Naive B cell (primary cell): ENCODE measurements at places on chromosomes 1 and 21.

GRCh38 chr1:168613691-168614231, 37.4 kb downstream of the XCL1 start:
- no peak for DNase-seq

GRCh38 chr1:102821707-102822106, 286.6 kb downstream of the COL11A1 start:
- DNase-seq, result no peak

GRCh38 chr1:14482784-14483450, 115.6 kb upstream of the KAZN start:
- DNase-seq, result no peak

- no peak for DNase-seq
These were observed 98.1 kb downstream of the NEGR1 start for GRCh38 chr1:72184099-72184701.

- no peak for DNase-seq
These were observed 10.2 kb downstream of the CAMK1G start for GRCh38 chr1:209593747-209594146.

DNA sequence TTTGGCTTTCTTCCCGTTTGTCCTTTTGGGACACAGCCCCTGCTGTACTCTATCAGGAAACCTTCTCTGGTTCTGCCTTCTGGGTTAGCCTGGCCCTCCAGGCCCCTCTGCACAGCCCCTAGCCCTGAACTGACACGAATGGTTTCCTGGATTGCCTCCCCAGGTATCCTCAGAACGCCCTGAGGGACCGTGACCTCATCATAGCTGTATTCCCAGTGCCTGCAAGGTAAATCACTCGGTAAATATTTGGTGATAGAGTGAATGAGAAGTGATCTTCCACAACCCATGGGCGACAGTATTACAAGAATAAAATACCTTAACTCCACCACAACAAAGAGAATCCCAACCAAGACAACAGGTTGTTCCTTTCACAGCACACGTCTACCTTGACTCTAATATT, 637.2 kb downstream of the SMYD3 start:
- DNase-seq, result no peak

- DNase-seq, result no peak
These were observed 2.7 kb downstream of the PPFIA4 start for GRCh38 chr1:203028784-203029553.

- no peak for DNase-seq
These were observed 150.8 kb upstream of the PTGFR start for GRCh38 chr1:78340006-78340405.

- no peak for DNase-seq
These were observed 522 bp downstream of the DISP3 start for GRCh38 chr1:11479375-11479979.

DNA sequence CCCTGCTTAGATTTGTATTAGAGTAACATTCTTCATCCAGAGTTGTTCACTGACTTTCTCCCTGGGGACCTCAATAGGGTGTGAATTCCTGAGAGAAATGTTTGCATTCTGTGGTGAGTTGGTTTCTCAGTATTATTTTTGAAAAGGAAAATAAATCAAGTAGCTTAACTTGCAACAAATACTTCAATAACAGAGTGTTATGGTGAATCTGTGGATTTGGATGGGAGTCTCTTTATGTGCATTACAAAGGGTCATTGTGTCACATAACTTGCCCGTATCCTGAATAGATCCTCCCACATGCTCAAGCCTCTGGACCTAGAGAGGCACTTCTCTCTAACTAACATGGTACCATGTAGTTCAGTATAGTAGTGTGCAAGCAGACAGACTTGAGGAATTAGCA, 68.4 kb upstream of the IPO9 start:
- DNase-seq, result no peak

DNA sequence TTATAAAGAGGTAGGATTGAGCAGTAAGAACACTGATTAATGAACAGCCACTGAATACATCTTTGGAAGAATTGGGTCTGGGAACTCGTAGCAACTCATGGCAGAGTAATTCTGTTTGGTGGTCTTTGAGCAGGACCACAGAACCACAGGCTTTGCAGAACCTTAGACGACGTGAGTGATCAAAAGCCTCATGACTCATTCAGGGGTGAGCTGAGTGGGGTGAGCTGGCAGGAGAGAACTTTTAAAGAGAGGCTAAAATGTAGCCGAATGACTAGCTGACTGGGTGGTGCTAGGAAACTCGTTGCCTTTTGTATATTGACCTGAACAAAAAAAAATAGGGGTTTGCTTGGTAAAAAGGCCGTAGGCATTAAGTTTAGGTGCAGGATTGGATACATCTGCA, 313.8 kb downstream of the TGFB2 start:
- no peak for DNase-seq

GRCh38 chr1:207070811-207071210, 17.7 kb downstream of the PFKFB2 start:
- DNase-seq, result no peak

DNA sequence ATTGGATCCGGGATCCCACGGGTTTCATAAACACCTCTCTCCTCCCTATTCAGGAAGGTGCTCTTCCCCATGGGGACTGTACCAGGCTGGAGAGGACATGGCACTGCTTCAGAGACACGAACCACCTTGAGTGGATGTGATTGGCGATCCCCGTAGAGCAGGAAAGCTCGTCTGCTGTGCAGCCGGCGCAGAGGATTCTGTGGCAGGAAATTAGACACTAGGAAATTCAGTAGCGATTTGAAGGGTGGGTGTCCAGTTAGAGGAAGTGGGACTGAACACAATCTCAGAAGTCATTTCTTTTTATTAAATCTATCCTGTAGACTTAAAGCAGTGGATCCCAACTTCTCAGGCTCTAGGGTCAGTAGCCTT, 767 bp downstream of the PDIK1L start:
- DNase-seq, result peak; percentile 19

DNA sequence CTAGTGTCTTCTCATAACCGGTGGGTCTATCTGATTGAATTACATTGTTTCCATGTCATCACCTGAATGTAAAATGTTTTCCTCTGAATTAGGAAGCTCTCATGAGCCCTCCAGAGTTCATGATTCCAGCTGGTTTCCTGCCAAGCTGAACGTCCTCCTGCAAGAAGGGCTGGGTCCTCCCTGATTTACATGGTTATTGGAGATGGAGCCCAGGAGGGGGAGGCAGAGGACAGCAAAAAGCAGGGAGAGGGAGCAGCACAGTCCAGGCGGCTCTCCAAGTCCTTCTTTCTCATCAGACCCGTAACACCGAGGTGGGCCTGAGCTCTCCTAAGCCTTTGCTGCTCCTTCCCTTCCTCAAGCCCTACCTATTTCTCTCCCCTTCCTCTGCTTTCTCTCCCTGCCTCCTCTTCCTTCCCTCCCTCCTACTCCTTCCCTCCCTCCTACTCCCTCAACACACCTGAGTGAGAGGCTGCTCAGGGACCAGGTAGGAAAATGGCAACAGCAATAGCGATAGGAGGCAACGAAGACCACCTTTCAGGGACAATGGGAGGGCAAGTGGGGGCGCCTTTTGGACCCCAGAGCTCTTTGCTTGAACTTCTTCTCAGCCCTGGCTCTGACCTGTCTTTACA, 265.9 kb downstream of the PRDM2 start:
- DNase-seq, result no peak

- DNase-seq, result no peak
These were observed 213.1 kb downstream of the HHAT start for GRCh38 chr1:210541680-210542358.

DNA sequence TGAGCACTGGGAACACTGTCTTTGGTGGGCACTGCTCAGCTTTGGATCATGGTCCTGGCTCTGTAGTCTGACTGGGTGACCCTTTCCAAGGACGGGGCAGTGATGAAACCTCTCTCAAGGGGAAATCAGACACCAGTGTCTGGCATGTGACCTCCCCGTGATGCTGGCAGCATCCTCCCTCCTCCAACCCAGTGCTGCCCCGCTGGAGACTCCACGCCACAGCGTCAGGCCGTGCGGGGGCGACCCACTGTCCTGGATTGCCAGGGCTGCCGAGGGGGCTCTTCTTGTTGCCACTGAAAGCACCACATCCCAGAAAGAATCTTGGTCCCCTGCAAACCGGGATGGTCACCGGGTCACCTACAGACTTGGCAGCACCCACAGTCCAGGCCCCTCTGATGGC, 146.4 kb upstream of the ARHGEF16 start:
- DNase-seq, result no peak

GRCh38 chr1:5220821-5221220, 566.4 kb downstream of the AJAP1 start:
- no peak for DNase-seq

- peak; percentile 82 for DNase-seq
These were observed at the start of gene CR2 for GRCh38 chr1:207454046-207454964. Gene CR2, plus strand, starts transcription at chr1:207454328. Its CDS starts 91 bp downstream, at chr1:207454419.

GRCh38 chr1:91742848-91743292, 143.1 kb downstream of the TGFBR3 start:
- DNase-seq, result no peak

- no peak for DNase-seq
These were observed 2.8 kb downstream of the ARMH1 start for GRCh38 chr1:44677201-44677766.

DNA sequence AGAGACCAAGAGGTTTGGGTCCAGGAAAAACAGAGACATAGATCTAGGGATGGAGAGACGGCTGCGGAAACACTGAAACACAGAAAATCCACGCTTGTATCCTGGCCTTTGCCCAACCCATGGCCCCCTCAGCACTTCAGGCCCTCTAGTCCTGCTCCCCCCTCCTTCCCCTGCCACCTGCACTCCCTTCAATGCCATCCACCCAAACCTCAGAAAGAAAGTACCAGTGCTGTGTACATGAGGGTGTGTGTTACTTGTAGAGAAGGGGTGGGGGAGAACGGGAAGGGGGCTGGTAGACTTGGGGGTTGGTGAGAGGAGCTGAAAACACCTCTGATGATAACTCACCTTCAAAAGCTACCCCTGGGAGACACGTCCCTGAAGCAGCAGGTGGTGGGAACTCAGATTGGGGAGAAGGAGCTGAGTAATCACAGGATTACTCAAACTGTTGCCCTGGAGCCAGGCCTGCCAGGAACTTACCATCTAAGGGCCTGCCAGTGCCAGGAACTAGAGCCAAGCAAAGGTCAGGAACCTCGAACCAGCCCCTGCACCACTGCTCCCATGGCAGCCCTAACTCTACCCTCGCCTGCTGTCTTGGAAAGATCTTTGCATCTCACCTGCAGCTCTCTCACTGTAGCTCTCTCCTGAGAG, 11.5 kb downstream of the RORC start:
- no peak for DNase-seq

GRCh38 chr1:25724201-25724600, 75.8 kb upstream of the SELENON start:
- DNase-seq, result no peak

DNA sequence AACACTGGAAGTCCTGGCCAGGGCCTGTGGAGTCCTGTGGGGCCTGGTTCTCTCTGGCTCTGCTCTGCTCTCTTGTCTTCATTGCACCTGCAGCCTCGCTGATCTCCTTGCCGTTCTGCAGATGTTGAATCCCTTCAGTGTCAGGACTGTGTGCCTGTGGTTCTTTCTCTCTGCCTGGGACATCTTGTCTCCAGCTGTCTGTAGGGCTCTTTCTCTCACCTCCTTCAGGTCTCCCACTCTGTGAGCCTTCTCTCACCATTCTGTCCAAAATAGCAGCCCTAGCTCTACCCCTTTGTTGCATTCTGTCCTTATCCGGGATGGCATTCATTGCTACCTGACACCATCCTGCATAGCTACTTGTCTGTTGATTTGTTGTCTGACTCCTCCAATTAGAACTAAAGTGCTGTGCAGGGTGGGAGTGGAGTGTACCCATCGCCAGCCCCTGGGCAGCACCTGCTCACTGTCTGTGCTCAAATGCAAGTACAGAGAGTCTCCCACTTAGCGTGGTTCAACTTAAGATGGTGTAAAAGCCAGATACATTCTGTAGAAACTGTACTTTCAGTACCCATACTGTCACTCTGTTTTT, 8.9 kb downstream of the PGBD2 start:
- no peak for DNase-seq

GRCh38 chr1:55150880-55151588, 64.1 kb downstream of the USP24 start:
- peak; percentile 18 for DNase-seq

GRCh38 chr1:178323067-178323466, 173.7 kb downstream of the CLEC20A start:
- no peak for DNase-seq

DNA sequence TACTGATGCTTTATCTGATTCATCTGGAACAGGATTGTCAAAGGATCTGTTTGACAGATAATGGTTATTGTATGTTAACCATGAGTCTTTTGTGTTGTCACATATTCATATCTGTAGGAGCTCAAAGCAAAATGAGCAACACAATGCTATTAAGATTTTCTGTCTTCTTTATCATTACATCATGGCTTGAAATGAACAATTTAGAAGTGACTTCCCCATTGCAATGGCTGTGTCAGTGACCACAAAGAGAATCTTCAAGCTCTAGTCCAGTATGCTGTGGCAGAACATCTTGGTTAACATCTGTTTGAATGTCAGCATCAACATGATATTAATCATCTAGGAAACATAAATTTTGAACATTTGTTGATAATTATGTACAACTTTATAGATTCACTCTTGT, 1148.5 kb downstream of the PLA2G4A start:
- no peak for DNase-seq

DNA sequence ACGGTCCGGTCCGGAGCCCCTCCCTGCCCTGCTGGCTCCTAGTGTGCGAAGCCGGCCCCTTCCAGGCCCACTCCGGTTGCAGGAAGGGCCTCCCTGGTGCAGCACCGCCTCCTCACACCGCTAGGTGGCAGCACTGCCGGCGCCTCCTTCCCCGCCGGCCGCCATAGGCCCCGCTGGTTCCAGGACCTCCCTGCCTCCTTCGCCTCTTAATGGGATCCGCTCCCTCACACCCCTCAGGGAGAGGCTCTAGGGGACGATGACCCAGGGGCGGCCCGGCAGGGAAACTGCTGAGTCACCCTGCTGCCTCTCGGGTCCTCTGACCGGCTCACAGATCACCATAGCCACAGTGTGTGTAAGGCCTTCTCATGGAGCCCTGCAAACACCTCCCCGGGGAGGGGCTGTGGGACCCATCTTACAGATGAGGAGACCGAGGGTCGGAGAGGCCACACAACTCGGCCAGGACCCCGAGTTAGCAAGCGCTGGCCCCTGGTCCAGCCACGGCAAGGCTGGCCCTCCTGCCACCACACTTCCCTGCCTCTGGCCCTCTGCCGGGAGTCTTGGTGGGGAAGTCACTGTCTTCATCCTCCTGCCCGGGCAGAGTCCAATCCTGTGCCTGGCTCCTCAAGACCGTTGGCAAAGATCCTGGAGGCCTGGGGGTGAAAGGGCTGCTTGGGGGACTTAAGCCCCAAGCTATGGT, 1.6 kb upstream of the AJAP1 start:
- DNase-seq, result peak; percentile 21

DNA sequence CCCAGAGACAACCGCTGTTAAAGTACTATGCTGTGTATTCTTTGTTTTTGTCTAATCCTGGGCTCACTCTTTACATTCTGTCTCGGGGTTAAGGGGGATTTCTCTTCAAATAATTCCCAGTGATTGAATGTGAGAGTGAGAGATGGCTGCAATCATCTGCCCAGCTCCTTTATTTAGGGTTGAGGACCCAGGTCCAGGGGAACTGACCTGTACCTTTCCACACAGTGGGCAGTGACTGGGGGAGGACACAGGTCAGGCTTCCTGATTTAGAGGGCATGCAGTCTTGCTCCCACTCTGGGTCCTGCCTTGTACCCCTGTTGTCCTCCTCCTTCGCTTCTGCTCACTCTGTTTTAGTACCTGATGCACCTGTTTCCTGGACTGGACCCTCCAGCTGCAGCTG, 22.0 kb downstream of the PHGDH start:
- DNase-seq, result no peak

GRCh38 chr1:18527921-18528320, 47.2 kb downstream of the KLHDC7A start:
- no peak for DNase-seq

- DNase-seq, result no peak
These were observed 37.8 kb upstream of the S1PR1 start for GRCh38 chr1:101198842-101199636.

- DNase-seq, result no peak
These were observed 26.1 kb downstream of the NHLH2 start for GRCh38 chr1:115814685-115815398.
